Kasumi-1 (cell line): ENCODE measurements at places on chromosomes 7 and 10.
A peak's percentile ranks its signal among the peaks of the same experiment; 100 is the strongest.

DNA sequence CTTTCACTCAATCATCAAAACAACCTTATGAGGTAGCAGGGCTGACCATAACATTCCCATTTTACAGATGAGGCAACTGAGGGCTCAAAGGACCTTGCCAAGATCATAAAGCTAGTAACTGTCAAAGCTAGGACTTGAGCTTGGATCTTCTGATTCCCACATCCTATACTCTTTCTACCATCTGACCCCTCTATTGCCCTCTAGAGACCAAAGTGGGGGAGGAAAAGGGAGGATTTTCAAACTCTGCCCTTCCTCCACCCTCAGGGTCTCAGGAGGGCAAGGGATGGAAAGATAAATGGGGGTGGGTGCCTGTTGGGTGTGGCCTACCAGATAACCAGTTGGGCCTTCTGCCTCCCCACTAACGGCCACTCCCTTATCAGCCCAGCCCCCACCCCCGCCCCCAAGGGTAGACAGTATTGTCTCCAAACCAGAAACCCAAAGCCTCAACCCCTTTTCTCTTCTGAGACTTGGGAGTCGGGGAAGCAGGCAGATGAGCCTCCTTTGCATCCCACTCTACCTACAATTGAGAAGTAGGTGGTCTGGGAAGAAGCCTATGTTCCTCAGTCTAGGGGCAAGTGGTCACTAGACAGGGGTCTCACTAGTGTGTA lies 7.9 kb downstream of the LDB1 start:
- DNase-seq: peak; percentile 21

DNA sequence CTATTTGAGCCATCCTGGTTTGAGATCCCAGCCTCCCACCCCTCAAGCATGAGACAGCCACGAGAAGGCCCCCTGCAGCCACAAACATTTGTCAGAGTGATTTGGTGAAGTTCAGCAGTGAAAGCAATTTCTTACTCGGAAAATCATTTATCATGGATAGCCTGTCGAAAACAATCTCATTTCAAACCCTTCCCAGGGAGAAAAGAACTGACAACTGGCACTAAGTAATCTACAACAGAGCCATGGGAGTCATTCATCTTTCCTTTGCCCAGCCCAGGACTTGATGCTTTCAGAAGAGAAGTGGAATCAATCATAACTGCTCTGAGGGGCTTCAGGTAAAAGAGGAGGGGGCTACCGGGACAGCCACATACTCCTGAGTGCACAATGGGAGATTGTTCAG lies 411.2 kb downstream of the KCNMA1 start:
- DNase-seq: no peak

GRCh38 chr7:155583636-155584035 lies 37.3 kb upstream of the CNPY1 start:
- DNase-seq: no peak

- DNase-seq: no peak
These were observed 16.9 kb upstream of the FIGNL1 start for GRCh38 chr7:50466815-50467585.

GRCh38 chr10:69092959-69093850 lies 5.3 kb downstream of the SRGN start:
- DNase-seq: peak; percentile 95

DNA sequence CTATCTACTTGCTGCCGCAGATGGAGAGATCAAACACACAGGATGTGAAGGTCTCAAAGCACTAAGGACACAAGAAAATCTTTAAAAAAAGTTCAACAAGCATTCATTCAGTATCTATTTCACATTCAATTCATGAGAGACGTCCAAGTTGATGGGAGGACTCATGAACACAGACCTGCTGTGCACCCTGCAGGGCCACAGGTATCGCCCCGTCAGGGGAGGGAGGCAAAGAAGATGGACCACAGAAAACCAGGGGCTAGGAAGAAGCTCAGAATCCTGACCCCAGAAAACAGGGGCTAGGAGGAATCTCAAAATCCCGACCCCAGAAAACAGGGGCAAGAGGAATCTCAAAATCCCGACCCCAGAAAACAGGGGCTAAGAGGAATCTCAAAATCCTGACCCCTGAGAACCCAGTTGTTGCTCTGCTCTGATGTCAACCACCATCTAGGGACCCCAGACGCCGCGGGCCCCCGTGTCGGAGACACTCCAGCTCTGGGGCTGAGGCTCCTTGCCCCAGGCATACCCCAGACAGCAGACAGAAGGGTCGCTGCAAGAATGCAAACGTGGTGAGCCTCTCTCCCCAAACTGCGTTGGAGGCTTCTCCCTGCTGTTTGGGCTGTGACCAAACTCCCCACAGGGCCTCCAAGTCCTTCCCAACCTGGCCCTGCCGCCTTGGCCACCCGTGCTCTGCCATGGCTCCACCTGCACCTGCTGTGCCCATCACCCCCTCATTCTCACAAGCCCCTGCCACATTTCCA lies 197.6 kb downstream of the DIP2C start:
- DNase-seq: no peak

- no peak for DNase-seq
These were observed 91.9 kb upstream of the MYO3A start for GRCh38 chr10:25842146-25842545.
